Left forelimb (tissue), 1 donor: ENCODE measurements at places on chromosomes 7 and 10.

GRCh38 chr7:87318741-87319140, 26.7 kb upstream of the CROT start:
- DNase-seq = no peak

- no peak for DNase-seq
These were observed 184.6 kb upstream of the SP4 start for GRCh38 chr7:21243265-21243664.

DNA sequence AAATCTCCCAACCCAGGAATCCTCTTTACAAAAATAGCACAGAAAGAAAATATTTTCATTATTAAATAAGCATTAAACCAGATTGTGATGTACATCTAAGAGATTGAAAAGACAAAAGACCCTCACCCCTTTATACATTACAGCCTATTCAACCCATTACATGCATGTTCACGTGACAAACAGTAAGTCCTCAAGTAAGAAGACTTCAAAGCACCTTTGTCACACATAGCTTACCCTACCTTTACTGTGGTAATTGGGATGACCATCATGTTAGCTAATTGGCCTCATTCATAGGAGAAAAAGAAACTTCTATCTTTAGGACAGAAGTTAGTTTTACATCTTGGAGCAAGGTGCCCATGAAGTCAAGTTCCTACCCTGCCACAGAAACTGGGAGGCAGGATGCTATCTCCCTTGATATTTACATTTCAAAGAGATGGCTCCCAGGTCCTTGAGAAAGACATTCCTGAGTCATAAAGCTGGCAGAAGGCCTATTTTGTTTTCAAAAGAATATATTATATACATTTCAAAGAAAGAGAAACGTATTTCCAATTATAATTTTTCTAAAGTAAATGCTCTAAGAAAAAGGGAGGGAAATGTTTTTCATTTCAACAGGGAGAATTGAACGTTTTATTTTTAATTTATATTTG, 48.1 kb downstream of the GNAI1 start:
- no peak for DNase-seq

GRCh38 chr7:44894888-44895580, 9.7 kb upstream of the PURB start:
- DNase-seq = peak; percentile 71

DNA sequence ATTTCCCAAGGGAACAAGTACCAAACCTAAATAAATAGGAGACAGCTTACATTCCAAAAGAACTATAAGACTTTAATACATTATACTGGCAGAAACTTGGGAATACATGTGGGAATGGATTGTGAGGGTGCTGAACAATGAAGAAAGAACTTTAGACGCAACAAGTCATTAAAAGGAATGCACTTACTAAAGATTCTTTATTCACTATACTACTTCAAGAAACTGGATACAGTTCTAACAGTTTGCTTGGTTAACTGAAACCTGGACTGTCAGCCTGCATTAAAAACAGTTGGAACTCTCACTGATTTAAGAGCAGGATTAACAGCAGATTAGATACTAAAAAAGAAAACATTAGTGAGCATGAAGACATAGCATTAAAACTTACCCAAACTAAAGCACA, 12.0 kb downstream of the CACUL1 start:
- no peak for DNase-seq

- no peak for DNase-seq
These were observed 19.7 kb downstream of the TRDMT1 start for GRCh38 chr10:17181751-17182150.

GRCh38 chr10:1609648-1609970, 127.7 kb downstream of the ADARB2 start:
- DNase-seq = no peak

DNA sequence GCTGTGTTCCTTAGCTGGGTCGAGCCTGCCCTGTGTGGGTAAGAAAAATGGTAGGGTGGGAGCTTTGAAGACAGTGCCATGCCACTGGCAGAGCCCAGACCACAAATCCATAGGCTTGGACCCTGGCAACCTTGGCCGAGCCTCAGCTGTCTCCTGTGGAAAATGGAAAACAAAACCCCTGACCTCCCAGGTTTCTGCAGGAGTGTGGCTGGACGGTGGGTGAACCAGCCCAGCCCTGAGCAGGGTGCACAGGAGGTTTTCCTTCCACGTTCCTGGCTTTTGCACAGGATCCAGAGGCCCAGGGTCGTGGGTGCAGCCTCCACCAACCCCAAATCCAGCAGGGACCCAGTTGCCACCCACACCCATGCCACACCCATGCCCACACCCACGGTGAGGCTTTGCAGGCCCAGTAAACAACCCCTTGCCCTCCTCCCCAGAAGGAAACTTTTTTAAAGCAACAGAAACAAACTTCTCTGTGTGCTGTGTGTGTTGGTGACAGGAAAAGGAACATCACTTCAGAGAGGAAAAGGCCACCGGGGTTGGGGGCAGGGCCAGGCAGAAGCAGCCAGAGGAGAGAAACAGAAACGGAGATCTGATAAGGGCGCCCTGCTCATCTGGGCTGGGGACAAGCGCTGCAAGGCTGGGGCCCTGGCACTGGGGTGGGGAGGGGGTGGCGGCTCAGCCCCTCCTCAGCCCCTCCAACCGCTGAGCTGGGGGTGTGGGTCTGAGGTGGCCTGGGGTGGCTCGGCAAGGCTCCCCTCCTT, 20.7 kb upstream of the ZMIZ1 start:
- peak; percentile 61 for DNase-seq

GRCh38 chr7:107304636-107305035, 135.8 kb downstream of the HBP1 start:
- no peak for DNase-seq

DNA sequence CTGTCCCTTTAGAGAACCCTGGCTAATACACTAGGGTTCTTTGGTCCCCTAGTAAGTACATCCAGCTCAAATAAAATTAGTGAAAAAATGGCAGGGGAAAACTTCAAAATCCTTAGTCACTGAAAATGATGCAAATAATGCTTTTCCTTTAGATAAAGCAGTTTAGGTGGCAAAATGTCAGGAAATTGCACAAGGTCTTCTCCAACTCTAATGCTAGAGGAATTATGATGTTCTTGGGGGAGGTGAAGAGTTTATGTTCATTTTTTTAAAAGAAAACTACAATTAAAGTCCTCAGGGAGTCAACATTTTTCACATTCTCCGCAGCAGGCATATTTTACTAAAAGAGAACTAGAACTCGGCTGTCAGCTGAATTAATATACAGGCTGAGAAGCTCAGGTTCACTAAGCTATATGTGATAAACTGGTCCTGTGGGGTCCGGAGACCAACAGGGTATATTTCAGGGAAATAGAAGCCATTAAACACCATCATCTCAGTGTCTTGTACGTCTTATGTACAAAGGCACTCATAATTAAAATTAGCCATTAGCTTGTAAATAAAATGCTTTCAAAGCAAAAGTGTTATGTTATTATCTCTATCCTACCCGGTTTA, 1164.7 kb upstream of the AUTS2 start:
- no peak for DNase-seq

DNA sequence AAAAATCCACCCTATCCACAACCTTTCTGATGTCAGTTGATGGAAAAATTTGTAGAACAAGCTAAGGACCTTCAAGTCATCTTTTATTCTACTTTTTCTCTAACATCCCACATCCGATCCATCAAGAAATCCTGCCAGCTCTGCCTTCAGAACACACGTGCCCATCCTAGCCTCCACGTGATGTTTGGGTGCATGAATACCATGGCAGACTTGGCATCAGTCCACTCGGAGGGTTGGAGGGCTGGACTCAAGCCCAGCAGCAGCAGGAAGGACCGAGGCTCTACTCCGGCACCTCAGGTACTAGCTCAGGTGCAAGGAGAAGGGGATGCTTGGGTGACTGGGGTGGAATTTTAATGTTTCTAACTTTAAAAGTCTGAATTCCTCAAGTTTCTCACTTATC, 428.6 kb downstream of the DPP6 start:
- no peak for DNase-seq

DNA sequence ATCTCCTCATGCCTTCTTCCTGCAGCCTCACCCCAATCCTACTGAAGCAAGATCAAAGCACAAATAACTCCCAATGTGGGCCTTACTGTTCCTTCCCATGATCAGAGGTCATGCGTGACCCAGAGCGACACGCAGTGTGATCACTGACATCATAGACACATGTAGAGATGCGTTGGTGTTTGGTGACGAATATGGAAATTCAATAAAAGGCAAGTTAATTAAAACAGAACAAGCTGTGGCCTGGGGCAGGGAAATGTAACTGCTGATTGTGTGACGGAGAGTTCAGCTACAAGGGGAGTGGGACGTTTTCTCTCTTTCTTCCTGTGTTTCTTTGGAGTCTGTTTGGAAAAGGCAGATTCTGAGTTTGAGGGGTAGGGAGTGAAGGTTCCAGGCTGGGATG, 34.8 kb upstream of the CARD11 start:
- DNase-seq = no peak

GRCh38 chr7:81433206-81433605, 336.6 kb downstream of the HGF start:
- DNase-seq = no peak

DNA sequence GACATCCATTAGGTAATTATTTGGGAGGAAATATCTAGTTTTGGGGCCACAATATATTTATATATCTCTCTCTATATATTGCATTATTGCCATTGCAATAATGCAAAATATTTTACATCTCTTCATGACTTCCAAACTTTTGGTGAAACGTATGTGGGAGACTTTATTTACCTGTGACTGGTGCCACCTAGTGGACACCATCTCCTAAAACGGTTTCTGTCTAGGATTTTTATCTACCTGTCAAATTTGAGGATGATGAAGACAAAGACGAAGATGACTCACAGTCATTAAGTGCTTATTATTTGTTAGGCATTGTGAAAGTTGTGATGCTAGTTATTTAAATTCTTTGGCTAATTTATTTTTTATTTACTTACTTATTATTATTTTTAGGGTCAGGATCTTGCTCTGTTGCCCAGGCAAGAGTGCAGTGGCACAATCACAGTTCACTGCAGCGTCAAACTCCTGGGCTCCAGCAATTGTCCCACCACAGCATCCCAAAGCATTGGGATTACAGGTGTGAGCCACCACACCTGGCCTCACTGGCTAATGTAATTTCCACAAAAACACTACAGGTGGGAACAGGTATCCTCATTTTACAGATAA, 18.7 kb upstream of the CBLL1 start:
- no peak for DNase-seq

DNA sequence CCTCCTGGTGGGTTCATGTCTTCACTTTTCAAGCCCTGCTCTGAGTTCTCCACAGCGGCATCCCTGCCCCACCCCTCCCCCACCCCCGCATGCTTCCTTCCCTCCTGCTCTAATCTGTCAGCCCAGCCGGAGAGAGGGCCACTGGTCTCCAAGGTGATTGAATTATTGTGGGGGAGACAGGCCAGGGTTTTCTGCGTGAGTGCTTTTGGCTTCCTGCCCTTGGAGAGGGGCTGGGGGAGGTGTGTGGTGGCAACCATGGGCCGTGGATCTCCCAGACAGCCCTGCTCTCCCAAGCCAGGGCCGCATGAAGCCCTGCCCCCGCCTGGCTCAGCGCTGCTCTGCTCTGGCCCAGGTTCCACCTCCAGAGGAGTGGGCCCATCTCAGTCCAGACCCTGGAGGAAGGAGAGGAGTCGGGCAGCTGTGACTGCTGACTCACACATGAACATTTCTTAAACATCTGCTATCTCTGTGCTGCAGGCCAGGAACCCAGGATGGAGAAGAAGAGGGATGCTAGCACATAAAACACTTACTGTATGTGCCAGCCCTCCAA, 109.9 kb downstream of the ZMIZ1 start:
- peak; percentile 81 for DNase-seq

GRCh38 chr10:116545122-116545521, 609 bp upstream of the PNLIP start:
- DNase-seq = no peak

DNA sequence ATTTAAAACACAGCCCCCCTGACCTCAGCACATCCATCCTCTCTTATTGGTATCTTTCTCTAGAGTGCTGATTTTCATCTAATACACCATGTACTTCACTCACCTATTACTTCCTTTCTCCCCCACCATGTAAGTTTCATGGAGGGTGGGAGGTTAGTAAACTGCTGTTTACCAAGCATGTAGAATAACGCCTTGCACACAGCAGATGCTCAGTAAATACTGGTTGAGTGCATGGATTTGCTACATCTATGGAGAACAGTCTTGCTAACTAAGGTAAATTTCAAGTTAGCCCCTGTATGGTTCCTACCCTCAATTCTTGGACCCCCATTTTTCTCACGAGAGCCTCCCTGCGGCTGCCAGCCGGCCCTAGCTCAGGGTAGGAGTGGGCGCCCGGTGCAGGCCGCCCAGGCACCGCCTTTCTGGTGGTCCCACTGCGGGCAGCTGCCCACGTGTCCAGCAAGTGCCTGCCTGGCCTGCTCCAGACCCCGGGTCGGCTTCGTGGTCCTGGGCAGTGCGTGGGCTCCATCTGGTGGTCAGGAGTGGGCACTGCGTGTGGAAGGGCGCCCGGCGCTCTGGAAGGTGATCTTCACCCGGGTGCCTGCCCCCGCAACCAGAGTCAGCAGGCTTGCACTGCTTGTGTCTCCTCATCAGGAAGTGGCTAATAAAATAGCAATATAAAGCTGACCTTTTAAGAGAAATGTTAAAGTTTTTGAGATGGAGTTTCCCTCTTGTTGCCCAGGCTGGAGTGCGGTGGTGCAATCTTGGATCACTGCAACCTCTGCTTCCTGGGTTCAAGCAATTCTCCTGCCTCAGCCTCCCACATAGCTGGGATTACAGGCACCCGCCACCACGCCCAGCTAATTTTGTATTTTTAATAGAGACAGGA, 63.4 kb upstream of the DNAJB6 start:
- DNase-seq = peak; percentile 80

- no peak for DNase-seq
These were observed 53.5 kb upstream of the PPP1R17 start for GRCh38 chr7:31633467-31633866.

- no peak for DNase-seq
These were observed 187.4 kb upstream of the GRB10 start for GRCh38 chr7:50970092-50970491.

- no peak for DNase-seq
These were observed 134.9 kb downstream of the CAMK1D start for GRCh38 chr10:12484002-12484918.

GRCh38 chr10:63553473-63553872, 32.3 kb downstream of the REEP3 start:
- no peak for DNase-seq

DNA sequence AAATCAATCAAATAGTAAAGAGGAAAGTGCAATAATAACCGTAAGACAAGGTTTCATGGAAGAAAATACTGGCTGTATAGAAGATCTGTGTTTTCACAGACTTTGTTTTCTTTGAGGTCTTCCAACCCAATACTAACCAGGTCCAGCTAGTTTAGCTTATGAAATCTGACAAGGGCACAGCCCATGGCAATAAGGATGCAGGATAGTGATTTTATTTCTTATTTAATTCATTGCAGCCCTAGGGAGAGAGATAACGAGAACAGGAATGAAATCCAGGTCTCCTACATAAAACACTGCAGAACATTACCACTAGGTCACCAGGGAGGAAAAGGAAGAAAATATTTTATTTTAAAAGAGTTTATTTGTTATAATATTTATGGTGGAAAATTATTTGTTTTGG, 145.1 kb downstream of the DNAJC1 start:
- no peak for DNase-seq

- DNase-seq = no peak
These were observed 108.3 kb downstream of the AHR start for GRCh38 chr7:17406738-17407137.

- DNase-seq = no peak
These were observed 7.0 kb downstream of the PTF1A start for GRCh38 chr10:23198940-23199767.
